ENCODE measurements at places on chromosomes 5 and 9.
A peak's percentile ranks its signal among the peaks of the same experiment; 100 is the strongest.

- DNase-seq, result no peak
Measured at GRCh38 chr9:85900504-85901201, 40.3 kb upstream of the NAA35 start.

DNA sequence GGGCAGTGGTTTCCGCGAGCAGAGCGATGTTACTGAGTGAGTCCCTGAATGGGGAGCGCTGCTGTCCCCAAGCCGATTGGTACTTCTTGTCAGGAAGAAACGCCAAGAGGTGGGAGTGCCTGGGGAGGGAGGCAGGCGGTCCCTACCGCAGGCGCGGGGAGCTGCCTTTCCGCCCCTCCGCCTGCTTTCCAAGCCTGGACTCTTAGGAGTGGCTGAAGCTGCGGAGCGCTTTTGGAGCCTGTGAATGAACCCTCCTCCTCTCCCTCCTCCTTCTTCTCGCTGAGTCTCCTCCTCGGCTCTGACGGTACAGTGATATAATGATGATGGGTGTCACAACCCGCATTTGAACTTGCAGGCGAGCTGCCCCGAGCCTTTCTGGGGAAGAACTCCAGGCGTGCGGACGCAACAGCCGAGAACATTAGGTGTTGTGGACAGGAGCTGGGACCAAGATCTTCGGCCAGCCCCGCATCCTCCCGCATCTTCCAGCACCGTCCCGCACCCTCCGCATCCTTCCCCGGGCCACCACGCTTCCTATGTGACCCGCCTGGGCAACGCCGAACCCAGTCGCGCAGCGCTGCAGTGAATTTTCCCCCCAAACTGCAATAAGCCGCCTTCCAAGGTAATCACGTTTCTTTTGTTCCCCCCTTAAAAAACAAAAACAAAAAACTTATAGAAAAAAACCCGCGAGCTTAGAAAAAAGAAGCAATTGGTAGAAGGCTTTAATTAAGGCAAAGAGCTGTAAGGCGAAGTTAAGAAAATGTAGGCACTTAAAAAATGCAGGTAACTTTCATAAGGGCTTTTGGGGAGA, at the start of gene VCAN:
Gene VCAN (plus strand): TSS at position 340 of the 808 bp plus-strand sequence. CDS start 11,775 bp downstream, outside the sequence.
- peak; percentile 92 for DNase-seq

GRCh38 chr5:132259069-132259851, 1.8 kb downstream of the PDLIM4 start:
- peak; percentile 91 for DNase-seq

GRCh38 chr9:101513351-101513750, 20.3 kb upstream of the RNF20 start:
- no peak for DNase-seq

DNA sequence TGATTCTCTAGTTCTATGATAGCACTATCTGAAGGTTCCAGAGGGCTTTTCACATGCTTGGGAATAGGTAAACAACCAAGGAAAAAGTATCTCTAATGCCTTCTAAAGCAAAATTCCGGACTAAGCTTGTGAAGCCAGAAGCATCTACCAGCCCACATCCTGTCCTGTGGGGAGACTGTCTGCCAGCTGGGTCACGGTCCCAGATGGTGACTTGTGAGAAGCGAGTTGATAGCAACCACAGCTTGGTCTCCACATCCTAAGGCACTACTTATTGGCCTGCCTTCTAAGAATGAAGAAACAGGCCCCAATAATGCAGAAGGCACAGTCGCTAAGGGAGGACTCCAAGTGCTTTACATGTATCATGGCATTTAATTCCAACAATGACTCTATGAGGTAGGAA, 184.1 kb upstream of the ADRA1B start:
- no peak for DNase-seq

GRCh38 chr9:99385814-99386279, 163.8 kb downstream of the SEC61B start:
- DNase-seq, result no peak

DNA sequence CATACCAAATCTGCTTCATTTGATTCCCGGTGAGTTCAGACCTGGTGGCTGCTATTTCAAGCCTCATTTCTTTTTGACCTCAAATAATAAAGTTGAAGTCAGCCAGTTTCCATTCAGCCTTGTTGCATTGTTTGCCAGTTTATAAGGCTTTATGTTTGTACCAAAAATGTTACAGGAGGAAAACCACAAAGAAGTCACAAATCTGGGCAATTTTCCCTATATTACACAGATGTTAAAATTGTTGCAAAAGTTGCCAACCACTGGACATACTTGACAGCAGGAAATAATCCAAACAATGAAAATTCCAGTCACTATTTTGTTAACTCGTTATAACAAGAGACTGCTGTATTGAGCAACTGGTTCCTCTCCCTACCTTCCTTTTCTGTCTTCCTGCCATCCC, 1325.0 kb upstream of the DMAC1 start:
- DNase-seq, result peak; percentile 8

DNA sequence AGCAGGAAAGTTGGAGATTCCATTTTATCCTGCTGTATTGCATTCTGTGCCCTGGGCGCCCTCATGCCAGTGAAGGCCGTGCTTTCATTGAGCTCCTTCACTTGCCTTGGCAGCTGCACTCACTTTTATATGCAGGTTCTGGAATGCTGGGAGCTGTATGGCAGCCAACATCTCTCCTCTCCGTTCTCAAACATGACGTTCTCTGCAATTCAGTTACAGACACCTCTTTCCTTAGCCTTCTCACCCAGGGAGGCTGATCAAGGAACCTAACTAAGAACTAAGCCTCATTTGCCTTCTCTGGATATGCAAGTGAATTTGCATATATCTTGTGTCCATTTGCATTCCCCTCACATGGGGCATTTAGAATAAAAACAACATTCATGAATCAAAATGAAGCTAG, 29.4 kb upstream of the PURA start:
- DNase-seq, result no peak

DNA sequence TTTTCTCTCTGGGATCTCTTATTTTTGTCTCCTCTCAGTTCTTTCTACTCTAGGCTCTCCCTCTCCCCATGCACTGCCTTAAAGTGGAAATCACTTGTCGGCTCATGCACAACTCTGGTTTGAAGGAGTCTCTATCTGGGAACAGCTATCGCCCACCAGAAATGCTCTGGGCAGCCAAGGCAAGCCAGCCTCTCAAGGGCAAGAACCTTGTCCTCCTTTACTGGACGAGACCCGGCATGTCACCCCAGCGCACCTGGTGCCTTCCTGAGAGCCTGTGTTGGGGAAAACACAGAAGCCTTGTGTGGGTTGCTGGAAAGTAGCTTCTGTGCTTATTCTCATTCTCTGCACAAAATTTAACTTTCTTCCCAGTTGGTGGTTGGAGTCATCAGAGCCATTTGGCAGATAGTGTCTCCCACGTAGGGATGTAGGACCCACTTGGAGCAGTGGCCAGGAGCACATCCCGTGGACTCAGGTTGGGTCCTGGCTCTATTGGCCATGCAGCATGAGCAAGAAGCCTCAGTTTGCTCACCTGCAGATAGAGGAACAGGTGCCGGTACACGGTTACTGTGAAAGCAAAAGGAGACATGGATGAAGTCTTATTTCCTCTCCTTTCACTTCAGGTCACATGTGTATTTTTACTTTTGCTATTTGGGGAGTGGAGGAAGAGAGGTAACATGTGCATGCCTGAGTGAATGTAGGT, 165.3 kb downstream of the IRX2 start:
- no peak for DNase-seq

GRCh38 chr5:42074353-42074752, 149.3 kb downstream of the FBXO4 start:
- no peak for DNase-seq

GRCh38 chr5:74149395-74149794, 491.1 kb downstream of the ENC1 start:
- no peak for DNase-seq

DNA sequence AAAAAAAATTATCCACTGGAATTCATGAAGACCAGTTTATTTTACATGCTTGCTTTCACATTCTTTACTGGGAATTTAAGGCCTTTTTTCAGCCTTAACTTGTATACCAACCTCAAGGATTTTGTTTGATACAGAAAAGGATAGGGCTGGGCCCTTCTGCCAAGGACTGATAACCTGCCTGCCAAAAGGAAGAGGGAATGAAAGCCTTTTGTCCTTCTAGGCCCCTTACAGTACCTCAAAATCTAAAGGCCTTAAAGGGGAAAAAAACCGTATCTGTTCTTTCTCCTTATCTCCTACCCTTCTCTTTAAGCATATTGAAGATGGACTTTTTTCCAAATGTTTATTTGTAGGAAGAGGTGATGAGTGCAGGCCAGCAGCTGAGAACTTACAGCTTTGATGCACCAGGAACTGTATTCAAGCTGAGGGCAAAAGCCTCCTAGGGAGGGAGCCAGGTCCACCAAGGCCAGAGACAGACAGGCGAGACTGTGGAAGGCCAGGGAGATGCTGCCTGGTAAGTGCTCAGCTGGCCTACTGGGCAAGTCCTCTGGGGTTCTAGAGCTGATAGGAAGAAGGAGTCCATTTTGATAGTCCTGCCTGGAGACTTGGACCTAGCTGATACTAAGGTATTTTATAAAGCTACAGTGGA, 31.8 kb downstream of the FAXDC2 start:
- DNase-seq, result no peak

GRCh38 chr9:99472240-99472915, 250.3 kb downstream of the SEC61B start:
- no peak for DNase-seq

GRCh38 chr9:13586587-13587374, 307.3 kb upstream of the MPDZ start:
- no peak for DNase-seq

- DNase-seq, result no peak
Measured at GRCh38 chr5:132474881-132475496, 15.6 kb downstream of the IRF1 start.

- DNase-seq, result no peak
Measured at GRCh38 chr9:68714416-68715180, 9.6 kb downstream of the PIP5K1B start.

DNA sequence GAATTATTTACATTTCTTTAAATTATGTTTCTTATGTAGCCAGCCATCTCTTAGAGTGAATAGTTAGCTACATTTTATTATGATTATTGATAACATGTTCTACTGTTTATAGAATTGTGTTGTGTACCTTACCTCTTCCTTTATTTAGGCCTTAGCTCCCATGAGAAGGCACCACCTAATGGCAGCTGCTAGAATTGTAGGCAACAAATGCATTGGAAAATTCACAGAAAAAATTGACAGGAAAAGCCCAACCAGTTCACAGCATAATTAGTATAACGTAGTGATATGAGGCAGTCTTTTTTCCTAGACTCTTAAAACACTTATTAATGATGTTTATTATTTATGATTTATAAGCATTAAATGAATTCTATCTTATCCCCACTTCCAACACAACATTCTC, 175.8 kb downstream of the WDR70 start:
- no peak for DNase-seq

- no peak for DNase-seq
Measured at GRCh38 chr9:135340143-135340655, 139.4 kb upstream of the PPP1R26 start.

- peak; percentile 24 for DNase-seq
Measured at GRCh38 chr5:73596705-73597328, 29.2 kb upstream of the ARHGEF28 start.

- no peak for DNase-seq
Measured at GRCh38 chr5:581266-581665, 30.9 kb upstream of the CEP72 start.

GRCh38 chr9:109020113-109020512, 6.8 kb upstream of the CTNNAL1 start:
- DNase-seq, result no peak

DNA sequence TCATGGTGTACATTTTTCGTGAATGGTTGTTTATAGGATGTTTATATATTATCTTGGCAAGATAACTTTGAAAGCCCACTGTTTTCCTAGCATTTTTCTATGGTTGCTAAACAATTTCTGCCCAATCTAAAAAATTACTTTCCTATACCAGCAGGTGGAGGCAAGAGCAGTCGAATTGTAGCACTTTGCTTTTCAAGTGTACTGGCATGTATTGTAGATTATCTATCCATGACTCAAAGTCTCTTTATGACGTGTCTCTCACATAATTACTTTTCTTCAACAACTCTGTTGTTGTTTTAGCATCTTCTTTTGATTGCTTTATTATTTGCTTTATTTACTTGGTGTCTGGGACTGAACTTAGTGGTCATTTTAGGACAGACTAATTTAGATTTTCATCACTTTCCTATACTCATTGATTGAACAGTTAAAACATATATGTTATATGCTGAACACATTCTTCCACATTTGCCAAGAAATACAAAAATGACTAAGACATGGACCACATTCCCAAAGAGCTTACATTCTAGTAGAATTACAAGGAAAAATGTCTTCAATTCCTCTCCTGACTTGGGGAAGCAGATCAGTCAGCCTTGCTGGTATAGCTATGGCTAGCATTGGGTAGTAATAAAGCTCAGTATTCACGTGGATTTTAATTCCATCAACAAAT, 20.7 kb downstream of the NLN start:
- peak; percentile 60 for DNase-seq

DNA sequence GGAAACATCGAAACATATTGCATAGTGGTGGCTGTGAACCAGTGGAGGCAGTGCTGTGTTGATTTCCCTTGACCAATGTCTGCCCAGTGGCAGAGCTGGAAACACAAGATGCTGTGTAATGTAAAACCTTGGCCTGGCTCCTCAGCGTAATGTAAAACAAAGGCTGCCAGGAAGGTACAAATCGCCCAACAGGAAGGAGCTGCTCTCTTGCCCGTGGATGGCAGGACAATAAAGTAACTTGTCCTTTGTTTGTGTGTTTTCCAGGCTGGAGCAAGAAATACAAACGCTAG, 143.4 kb downstream of the PALM2AKAP2 start:
- no peak for DNase-seq

- DNase-seq, result no peak
Measured at GRCh38 chr5:154713615-154714125, 41.5 kb upstream of the LARP1 start.

- peak; percentile 31 for DNase-seq
Measured at GRCh38 chr9:103615994-103616393, 478.1 kb upstream of the SMC2 start.

GRCh38 chr9:4805191-4805918, 12.6 kb downstream of the RCL1 start:
- DNase-seq, result no peak

All from eye (tissue), 1 donor.